HT1080 (cell line): ENCODE measurements at places on chromosomes 7 and 10.

DNA sequence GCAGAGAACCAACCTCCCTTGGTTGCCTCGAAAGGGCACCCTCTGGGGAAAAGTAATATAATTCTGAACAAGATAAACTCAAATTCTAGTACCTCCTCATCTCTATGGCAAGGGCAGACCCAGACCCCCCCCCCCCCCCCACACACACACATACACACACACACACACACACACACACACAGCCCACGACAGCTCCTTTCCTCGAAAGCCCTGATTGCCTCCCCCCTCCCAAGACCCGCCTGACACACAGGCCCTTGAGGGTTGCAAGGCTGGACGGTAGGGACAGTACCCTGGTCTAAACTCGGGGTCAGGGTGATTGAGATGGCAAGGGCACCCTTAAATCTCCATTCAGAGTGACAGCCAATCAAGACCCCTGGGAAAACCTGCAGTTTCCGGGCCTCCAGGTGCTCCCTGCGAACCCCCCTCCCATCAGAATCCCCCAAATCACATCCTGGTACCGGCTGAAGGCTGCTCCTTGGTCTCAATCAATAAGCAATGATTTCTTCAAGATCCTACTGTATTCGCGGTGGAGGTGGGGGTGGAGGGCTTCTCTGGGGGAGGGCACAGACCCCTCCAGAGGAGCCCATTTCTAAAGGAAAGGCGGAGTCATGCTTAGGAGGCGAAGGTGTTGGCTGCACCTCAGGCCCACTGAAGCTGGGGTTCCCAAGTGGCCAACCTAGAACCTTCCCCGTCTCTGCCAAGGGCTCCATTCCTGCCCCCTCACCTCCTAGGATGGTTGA lies 100.7 kb downstream of the HIP1 start:
- no peak for DNase-seq

DNA sequence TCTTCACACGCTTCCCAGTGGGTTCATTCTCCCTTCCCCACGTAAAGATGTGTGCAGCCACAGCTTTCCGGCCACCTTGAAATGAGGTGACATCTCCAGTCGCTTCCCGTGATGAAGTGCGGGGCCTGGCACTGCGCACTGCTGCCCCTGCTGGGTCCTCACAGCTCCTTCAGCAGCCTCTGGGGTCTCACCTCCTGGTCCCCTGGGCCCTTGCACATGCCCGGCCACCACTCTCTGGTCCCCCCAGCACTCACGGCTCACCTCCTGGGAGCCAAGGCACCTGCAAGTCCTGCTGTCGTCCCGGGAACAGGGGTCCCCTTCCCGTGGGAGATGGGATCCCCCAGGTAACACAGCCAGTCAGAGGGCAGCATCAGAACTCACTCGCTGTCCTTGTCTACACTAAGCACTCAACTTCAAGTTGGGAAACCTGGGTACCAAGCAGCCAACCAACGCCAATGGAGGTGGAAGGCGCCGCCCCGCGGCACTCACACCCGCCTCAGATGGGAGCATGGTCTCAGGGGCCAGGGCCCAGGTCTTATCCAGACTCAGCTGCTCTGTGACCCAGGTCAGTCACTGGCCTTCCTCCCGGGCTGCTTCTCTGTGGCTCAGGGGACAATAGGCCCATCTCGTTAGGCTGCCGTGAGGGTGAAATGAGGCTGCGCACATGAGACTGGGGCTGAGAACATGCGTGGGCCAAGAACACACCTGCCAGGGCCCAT lies 176.2 kb downstream of the PTPRN2 start:
- no peak for DNase-seq

DNA sequence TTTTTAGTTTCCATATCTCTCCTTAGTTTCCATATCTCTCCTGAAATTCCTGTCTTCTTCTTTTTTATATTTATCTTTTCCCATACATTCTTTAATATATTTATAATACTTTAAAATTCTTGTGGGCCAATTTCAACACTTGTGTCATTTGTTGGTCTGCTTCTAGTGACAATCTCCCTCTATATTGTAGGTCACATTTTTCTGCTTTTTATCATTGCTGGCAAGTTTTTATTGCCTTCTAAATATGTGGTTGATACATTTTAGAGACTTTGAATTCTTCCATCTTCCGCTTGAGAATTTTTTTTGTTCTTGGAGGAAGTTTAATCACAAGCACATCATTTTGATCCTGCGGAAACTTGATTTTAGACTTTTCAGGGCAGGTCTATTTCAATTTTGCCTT lies 26.0 kb upstream of the OPN4 start:
- DNase-seq: no peak

- DNase-seq: no peak
Observed at GRCh38 chr10:43123361-43124093, 14.7 kb upstream of the CSGALNACT2 start.

DNA sequence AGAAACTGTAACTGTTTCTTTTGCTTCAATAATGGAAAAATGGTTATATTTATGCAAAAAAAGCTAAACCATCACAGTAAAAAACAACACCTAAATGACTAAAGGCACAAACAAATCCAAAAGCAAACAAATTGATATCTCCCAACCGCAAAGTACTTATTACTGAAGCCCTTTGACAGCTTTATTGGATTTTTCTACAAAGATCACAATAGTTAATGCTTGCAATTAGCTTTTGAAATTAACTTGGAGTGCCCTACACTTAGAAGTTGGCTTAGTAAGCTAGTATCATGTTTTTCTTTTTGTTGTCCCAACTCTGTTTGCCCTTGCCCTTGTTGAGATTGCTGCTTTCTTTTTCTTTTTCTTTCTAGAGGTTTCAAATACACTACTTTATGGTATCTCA lies 257.5 kb downstream of the INHBA start:
- DNase-seq: no peak

- no peak for DNase-seq
Observed at GRCh38 chr10:67827811-67828210, 10.2 kb downstream of the DNAJC12 start.

DNA sequence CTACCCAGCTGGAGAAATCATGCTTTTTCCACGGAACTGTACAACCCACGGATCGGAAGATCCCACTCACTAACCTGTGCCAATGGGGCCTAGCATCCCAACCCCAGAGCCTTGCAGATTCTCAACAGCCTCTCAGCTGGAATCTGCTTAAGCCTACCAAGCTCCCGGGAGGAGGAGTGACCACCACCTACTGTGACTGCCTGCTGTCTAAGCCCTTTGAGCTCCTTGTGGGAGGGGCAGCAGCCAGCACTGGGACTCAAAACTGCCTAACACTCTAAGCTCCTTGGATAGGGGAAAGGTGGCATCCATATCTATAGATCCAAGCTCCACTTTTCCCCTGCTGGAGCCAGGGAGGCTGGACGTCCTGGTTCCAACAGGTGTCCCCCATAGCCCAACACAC lies 254.4 kb upstream of the CNTNAP2 start:
- no peak for DNase-seq

GRCh38 chr10:59279476-59279875 lies 82.9 kb downstream of the FAM13C start:
- DNase-seq: no peak

GRCh38 chr10:89553064-89553734 lies 17.8 kb upstream of the SLC16A12 start:
- DNase-seq: peak; percentile 94

GRCh38 chr7:46424934-46425333 lies 503.9 kb upstream of the IGFBP3 start:
- no peak for DNase-seq

DNA sequence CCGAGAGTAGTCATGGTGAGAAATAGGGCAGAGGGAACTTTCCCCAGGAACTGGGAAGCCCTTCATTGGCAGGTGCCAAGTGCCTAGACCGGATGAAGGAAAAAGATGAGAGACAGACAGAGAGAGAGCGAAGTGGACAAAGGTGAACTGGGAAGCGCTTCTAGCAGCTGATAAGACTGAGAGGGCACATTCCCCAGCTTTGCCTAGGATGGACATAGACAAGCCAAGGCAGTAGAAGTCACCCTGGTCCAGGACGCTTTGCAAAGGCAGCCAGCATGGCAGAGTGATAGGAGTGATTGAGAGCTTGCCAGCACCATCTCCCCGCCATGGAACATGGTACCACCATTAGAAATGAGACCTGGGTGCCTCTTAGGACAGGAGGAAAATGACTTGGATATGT lies 372.8 kb upstream of the MGMT start:
- DNase-seq: no peak

DNA sequence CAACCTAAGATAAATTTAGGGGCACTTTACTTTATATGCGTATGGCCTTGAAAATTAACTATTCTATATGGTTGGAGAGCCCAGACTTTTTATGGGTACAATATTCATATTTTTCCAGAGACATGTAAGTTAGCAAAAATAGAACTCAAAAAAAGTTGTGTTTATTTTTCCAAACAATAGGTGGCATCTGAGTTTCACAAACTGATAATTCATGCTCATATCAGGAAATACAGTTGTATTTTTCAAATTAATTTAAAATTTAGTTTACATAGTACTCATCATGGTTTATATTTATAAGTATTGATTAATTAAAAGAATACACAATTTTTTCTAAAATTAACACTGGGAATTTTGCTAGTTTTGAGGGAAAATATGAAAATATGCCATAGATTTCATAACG lies 34.6 kb downstream of the ANKRD7 start:
- DNase-seq: no peak

- no peak for DNase-seq
Observed at GRCh38 chr7:129013048-129013724, 41.7 kb downstream of the TNPO3 start.

- no peak for DNase-seq
Observed at GRCh38 chr7:47385536-47386125, 196.3 kb downstream of the TNS3 start.
